ENCODE measurements at places on chromosomes 2 and 18.

- no peaks in the 10 kb centered on the region for H3K27me3 ChIP-seq
- H3K36me3 ChIP-seq, result no peaks in the 10 kb centered on the region
- DNase-seq, result no peak
- no peak overlapping the region for H3K27ac ChIP-seq
- no peak overlapping the region for H3K4me3 ChIP-seq
These were observed 46.5 kb downstream of the UNC50 start for GRCh38 chr2:98654699-98655495.

GRCh38 chr2:66733364-66733999 lies 298.6 kb downstream of the MEIS1 start:
- no peaks in the 10 kb centered on the region for H3K4me1 ChIP-seq
- no peak overlapping the region for H3K4me3 ChIP-seq
- no peak overlapping the region for H3K27ac ChIP-seq
- H3K27me3 ChIP-seq, result no peaks in the 10 kb centered on the region

GRCh38 chr2:47194410-47194809 lies 39.3 kb upstream of the STPG4 start:
- peaks cover 11% of the 10 kb centered on the region for H3K4me1 ChIP-seq
- H3K36me3 ChIP-seq, result no peaks in the 10 kb centered on the region
- no peak overlapping the region for H3K4me3 ChIP-seq
- no peak for DNase-seq

GRCh38 chr2:85539361-85540132 lies 579 bp downstream of the MAT2A start:
- peaks cover 16% of the 10 kb centered on the region for H3K4me1 ChIP-seq
- DNase-seq, result peak; percentile 67
- H3K27ac ChIP-seq, result peak overlapping the region; percentile 99
- no peaks in the 10 kb centered on the region for H3K36me3 ChIP-seq
- H3K27me3 ChIP-seq, result no peaks in the 10 kb centered on the region

- no peaks in the 10 kb centered on the region for H3K36me3 ChIP-seq
- H3K27me3 ChIP-seq, result no peaks in the 10 kb centered on the region
- H3K4me1 ChIP-seq, result no peaks in the 10 kb centered on the region
- no peak overlapping the region for H3K4me3 ChIP-seq
- DNase-seq, result no peak
- H3K27ac ChIP-seq, result no peak overlapping the region
These were observed 72.0 kb upstream of the TMEM178A start for GRCh38 chr2:39593439-39594393.

GRCh38 chr2:41896186-41896846 lies 151.5 kb upstream of the PKDCC start:
- no peaks in the 10 kb centered on the region for H3K27me3 ChIP-seq
- no peak overlapping the region for H3K27ac ChIP-seq
- no peak overlapping the region for H3K4me3 ChIP-seq
- no peaks in the 10 kb centered on the region for H3K36me3 ChIP-seq
- no peak for DNase-seq
